T1000 (cell line): ENCODE measurements at places on chromosomes 2 and 18.

DNA sequence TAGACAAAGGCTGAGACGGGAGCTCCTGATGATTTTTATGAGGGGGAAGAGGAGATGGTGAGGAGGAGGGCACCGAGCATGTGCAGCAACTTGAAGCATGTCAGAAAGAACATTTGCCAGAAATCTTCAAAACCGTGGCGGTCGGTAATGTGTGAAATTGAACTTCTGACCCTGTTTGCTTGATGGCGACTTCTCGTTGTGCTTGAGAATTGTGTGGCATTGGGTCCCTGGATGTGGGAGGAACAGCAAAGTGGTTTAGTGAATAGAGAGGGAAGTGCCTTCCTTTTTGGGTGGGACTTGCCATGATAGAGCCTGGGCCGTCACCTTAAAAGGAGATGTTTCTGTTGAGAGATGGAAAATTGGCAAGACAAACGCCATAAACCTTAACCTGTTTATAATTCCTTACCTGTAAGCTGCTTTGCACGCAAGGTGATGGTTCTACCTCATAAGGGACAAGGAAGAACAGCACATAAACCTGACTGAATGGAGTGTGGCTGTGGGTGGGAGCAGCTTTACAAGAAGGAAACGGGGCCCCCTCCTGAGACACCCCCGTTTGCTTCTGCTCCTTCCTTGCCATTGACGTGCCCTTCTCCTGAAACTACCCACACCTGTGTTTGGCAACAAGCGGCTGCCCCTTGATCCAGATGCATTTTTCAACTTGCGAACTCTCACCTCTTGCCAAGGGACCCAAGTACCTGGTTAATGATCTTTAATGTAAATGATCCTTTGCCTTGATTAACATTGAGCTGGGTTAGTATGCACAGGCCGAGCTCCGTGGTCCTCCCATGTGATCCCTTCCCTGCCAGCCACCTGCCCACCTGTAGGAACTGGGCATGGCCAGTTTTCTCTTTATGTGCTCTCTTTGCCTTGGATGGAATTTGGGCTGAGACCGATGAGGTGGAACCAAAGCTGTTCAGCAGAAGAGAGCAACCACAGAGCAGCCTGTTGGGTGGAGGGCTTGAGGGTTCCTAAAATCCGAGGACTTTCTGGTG is 153.2 kb downstream of the NEDD4L start:
- DNase-seq: no peak

DNA sequence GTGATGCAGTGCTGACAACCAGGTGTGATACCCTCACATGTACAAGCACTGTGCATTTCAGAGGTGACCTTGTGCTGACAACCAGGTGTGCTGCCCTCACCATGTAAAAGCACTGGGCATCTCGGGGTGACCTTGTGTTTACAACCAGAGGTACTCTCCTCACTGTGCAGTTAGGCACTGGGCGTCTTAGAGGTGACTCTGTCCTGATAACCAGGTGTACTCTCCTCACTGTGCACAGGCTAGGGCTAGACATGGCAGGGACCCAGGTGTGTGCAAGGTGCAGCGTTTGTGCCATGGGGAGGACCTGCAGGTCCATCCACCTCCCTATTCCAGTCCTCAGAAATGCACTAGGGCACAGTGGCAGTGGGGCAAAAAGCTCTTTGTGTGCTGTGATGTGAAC is 8.5 kb upstream of the ALKAL2 start:
- DNase-seq: no peak

- no peak for DNase-seq
Observed at GRCh38 chr2:42244520-42244919, 75.4 kb downstream of the EML4 start.

DNA sequence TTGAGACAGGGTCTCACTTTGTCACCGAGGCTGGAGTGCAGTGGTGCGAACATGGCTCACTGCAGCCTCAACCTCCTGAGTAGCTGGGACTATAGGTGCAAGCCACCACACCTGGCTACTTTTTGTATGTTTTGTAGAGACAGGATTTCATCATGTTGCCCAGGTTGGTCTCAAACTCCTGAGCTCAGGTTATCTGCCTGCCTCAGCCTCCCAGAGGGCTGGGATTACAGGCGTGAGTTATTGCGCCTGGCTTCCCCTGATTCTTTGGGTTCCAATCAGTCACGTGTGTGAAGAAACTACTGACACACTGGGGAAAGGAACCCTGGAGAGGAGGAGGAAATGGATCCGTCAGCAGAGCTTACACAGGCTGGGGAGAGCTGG is 22.3 kb upstream of the RAB10 start:
- DNase-seq: no peak

GRCh38 chr18:44850001-44850400 is 169.3 kb downstream of the SETBP1 start:
- no peak for DNase-seq

DNA sequence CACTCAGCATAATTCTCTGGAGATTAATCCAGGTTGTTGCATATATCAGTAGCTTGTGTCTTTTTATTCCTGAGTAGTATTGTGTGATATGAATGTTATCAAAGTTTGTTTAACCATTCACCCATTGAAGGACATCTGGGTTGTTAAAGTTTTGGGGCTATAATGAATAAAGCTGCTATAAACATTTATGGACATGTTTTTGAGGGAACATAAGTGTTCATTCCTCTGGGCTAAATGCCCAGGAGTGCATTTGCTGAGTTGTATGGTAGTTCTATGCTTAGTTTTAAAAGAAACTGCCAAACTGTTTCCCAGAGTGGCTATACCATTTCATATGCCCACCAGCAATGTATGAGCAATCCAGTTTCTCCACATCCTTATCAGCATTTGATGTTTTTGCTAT is 21.8 kb upstream of the KCNJ13 start:
- no peak for DNase-seq

- DNase-seq: no peak
Observed at GRCh38 chr2:2333076-2333475, 2.0 kb upstream of the MYT1L start.

GRCh38 chr2:9266711-9267110 is 60.1 kb downstream of the ASAP2 start:
- no peak for DNase-seq

GRCh38 chr2:43460611-43461365 is 135.1 kb downstream of the THADA start:
- no peak for DNase-seq

- DNase-seq: no peak
Observed at GRCh38 chr2:165634282-165634681, 159.8 kb downstream of the GALNT3 start.

DNA sequence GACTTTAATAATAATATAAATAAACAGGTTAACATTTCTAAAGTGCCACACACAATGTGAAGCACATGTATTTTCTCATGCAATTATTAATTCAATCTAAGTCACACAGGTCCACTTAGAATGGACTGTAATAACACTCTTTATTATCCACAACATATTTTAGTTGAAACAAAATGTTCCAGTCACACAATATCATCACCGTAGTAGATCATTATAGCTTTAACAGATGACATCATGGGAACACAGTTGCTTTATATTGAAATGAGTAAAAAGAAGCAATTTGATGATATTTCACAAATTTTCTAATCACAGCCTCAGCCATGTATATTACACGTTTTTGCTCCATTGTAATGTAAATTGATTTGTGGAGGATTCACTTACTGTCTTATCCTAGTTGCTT is 266.3 kb downstream of the MEIS1 start:
- DNase-seq: no peak

DNA sequence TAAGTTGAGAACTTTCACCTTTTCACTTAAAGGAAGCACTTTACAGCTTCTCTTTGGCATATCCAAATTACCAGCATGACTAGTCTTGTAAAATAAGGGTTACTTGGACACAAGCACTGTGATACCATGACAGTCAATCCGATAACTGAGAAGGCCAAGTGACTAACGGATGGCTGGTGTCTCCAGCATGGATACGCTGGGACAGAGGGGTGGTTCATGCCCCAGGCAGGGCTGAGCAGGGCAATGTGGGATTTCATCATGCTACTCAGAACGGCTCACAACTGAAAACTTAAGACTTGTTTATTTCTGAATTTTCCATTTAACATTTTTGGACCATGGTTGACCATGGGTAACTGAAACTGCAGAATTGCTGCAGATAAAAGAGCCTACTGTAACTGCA is 43.1 kb upstream of the GPR155 start:
- DNase-seq: no peak

- no peak for DNase-seq
Observed at GRCh38 chr2:102051692-102052277, 60.0 kb downstream of the IL1R2 start.

DNA sequence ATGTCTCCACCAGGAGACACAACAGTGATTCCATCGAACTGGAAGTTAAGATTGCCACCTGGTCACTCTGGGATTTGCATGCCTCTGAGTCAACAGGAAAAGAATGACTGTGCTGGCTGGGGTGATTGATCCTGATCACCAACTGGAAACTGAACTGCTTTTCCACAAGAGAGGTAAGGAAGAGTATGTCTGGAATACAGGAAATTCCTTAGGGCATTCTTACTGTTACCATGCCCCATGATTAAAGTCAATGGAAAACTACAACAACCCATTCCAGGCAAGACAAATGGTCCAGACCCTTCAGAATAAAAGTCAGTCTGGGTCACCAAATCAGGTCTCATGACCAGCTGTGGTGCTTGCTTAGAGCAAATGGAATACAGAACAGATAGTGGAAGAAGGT is 12.0 kb upstream of the DDX1 start:
- no peak for DNase-seq

DNA sequence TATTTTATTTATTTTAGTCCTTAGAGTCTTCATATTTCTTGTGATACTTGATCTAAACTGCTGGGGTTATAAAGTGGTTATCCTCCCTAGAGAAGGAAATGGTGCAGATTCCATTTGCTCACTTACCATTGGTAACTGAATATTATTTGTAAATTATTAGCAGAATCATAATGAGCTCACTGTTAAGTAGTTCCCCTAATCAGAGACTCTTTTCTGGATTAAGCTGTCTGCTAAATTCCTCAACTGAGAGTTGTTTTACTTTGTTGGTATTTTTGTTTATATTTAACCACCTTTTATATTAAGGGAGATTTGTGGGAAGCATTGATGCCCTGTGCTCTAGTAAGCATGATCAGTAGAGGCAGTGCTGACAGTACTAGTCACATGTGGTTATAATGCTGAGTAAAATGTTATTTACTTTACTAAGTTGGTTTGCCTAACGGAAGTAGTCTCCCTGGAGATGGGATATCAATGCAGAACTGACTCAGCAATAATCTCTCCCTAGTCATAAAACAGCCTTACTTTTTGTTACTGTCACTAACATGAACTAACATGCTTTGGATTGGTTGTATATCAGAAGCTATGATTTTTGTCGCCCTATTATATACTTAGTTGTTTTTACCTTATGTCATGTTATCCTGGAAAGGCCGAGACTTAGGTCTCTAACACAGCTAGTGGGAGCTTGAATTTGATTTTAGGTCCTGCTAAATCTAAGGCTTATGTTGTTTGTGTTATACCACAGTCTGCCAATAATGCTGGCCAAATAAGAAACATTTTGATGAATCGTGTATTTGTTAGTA is 166.7 kb downstream of the MCFD2 start:
- DNase-seq: no peak

GRCh38 chr2:529424-529823 is 147.8 kb downstream of the TMEM18 start:
- no peak for DNase-seq

- DNase-seq: no peak
Observed at GRCh38 chr2:163681745-163682144, 54.1 kb downstream of the FIGN start.

DNA sequence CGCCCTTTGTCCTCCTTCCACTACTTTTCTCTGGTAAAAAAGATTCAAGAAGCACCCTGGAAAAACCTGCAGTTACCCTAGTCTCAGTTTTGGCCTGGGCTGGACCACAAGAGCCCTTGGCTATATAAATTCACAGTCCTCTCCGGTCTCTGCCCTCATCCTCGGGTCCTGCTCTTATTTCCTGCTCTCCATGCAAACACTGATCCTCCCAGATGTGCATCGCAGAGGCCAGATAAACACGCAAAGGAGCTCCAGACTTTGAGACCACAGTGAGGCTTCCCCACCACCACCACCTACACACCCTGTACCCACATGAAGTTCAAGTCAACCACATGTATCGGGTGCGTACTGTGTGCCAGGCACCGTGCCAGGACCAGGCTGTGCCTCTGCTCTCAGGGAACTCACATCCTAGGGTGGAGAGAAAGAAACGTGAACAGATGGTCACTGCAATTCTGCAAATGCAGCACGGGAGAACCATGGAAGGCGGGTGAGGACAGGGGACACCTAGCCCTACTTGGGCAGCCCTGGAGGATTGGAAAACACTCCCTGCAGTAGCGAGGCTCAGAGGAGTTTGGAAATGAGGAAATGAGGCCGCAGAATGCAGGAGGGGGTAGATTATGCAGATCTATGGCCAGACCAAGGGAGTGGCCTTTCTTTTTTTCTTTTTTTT is 7.4 kb downstream of the CTDSP1 start:
- no peak for DNase-seq

GRCh38 chr2:208189069-208189809 is 591 bp downstream of the C2orf80 start:
- DNase-seq: no peak

DNA sequence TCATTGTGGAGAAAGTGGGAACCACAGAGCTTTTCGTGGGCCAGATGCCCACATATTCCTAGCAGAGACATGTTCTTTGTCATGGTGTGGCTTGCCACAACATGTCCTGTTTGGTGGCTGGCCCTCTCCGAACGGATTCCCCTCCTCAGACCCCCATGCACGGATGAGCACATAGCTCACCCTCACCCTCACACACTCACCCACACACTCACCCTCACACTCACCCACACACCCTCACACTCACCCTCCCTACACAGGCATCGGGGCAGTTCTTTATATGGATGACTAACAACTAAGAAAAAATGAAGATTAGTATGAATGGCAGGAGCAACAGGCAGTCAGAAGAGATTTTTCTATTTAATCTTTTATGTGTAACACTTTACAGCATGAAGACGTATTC is 149.9 kb downstream of the ZNF236 start:
- no peak for DNase-seq

- no peak for DNase-seq
Observed at GRCh38 chr2:30691091-30691947, 115.9 kb downstream of the CAPN13 start.

DNA sequence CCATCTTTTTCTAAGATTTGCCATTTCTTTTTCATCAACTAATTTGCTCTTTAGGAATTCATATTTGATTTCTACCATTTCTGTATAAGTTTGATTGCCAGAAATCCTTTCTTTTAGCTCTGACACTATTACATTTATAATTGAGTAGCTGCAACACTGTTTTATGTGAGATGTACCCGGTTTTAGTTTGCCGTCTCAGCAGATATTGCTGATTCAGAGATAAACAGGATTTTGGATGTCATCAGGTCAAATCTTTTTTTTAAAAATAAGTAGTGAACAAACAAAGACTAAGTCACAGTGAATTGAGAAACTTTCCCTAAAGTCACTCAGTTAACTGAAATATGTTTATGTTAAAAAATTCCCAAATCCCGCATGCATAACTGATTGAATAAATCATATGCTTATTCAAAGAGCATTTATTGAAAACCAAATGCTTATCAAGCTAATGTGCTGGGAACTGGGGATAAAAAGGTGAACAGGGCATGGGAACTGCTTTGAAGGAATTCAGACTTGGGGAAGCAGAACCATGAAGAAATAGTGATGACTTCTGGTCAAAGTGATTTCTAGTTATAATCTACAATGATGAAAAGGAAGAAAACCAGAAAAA is 19.5 kb upstream of the CCDC102B start:
- DNase-seq: no peak
